ENCODE measurements at places on chromosomes 1 and 21.

- DNase-seq, result no peak
These were observed 141.4 kb upstream of the CXADR start for GRCh38 chr21:17371450-17371849.

GRCh38 chr1:85047472-85048295 lies 616 bp downstream of the MCOLN3 start:
- peak; percentile 74 for DNase-seq

GRCh38 chr1:178330848-178331497 lies 165.8 kb downstream of the CLEC20A start:
- no peak for DNase-seq

DNA sequence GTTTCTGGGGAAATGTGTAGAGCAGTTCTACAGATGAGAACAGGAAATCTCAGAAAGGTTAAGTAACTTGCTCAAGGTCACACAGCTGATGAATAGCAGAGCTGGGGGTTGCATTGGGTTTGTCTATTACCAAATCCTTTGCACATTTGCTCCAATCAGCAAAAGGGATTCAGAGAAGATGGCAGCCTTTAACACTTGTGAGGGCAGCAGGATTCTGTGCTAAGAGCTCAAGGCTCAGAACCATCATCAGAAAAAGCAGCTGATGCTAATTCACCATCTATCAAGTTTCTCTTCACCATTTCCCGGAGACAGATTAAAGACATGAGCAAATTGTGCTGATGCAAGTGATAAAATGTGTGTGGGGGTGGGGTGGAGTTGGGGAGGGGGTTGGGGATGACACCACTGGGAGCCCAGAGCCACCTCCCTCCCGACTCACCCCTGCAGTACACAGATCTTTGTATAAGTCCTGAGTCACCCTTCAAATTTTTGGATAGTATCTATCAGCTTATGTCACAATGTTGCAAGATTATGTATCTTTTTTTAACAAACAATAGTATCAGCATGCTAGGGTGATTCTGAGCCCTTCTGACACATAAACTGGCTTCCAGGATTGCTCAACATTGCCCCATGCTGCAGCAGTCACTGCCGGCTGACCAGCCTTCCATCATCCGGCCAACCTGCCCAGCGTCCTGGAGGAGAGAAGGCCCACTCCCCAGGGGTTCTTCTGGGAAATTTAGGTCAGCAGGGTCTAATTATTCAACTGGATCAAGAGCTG lies 2.8 kb upstream of the SPSB1 start:
- DNase-seq, result no peak

GRCh38 chr1:229557200-229557850 lies 1.2 kb downstream of the ABCB10 start:
- no peak for DNase-seq

DNA sequence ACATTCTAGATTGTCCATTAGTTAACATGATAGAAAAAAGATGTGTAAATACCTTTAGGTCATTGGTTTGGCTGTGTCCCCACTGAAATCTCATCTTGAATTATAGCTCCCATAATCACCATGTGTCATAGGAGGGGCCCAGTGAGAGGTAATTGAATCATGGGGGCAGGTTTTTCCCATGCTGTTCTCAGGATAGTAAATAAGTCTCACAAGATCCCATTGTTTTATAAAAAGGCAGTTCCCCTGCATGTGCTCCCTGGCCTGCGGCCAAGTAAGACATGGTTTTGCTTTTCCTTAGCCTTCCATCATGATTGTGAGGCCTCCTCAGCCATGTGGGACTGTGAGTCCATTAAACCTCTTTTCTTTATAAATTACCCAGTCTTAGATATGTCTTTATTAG lies 32.5 kb upstream of the SLC44A5 start:
- DNase-seq, result no peak

DNA sequence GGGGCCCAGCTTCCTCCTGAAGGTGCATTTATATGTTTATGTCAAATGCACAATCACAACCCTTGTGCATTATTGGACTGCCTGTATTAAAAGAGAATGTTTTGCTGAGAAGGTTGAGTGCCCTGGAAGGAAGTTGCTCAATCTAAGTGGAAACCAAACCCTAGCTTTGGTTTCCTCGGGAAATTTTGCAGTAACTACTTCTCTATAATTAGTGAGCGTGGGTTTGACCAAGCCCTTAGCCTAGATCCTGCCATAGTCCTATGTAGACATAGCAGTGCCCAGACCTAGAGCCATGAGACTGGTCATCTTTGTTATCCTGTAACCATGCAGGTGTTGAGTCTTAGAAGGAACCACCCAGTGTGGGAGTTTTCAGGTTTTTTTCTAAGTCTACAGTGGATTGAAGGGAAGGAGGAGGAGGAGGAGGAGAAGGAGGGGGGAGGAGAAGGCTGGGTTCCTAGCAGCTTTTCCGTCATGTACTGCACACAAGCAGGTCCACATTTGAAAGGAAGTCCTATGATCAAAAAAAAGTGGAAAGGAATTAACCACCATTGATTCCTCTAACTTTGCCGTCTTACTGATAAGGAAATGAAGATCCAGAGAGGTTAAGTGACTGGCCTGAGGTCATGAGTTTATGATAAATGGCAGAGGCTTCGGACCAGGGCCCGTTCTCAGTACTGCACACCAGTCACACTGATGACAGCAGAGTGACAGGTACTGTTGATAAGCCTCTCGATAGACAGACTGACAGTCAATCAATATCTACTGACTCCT lies 72.2 kb upstream of the LYST start:
- DNase-seq, result no peak
